ENCODE measurements at places on chromosomes 12 and 14.

GRCh38 chr14:68680541-68681051, 112.3 kb downstream of the ZFP36L1 start:
- DNase-seq = no peak

DNA sequence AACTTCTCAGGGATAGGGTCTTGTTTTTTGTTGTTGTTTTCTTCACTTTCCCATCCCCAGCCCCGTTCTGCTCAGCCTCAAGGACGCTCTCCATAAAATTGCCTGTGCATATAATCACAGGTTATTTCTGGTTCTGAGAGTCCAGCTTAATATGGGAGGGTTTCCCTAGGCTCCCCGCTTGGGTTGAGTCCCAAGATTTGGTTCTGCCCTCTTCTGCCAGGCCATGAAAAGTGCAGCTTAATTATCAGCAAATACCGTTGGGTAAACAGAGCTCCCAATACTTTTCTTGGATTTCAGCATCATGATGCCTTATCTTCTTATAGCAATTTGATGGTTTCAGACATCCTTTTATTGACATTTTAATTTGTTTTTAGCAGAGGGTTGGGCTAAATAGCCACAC, 75.6 kb downstream of the GRIN2B start:
- DNase-seq = no peak

- no peak for DNase-seq
Measured at GRCh38 chr14:82134411-82134810, 600.8 kb upstream of the SEL1L start.

- no peak for DNase-seq
Measured at GRCh38 chr12:49982246-49983087, 9.7 kb downstream of the AQP6 start.

DNA sequence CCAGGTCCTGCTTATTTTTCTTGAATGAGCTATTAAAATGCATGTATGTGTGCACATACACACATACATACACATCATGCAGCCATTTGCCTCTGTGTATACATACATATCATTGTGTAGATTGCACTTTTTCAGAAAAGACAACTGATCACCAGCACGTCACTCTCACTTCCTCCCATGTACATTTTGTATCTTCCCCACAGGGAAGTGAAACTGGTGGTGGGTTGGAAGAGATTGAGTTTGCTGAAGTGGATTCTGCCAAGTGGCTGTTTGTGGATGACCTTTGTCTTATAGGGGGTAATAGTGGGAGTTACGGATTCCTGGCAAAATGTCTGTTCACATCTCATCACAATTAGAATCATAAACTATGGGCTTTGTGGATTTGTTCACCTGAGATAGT, 448.6 kb downstream of the RAD51B start:
- DNase-seq = no peak

DNA sequence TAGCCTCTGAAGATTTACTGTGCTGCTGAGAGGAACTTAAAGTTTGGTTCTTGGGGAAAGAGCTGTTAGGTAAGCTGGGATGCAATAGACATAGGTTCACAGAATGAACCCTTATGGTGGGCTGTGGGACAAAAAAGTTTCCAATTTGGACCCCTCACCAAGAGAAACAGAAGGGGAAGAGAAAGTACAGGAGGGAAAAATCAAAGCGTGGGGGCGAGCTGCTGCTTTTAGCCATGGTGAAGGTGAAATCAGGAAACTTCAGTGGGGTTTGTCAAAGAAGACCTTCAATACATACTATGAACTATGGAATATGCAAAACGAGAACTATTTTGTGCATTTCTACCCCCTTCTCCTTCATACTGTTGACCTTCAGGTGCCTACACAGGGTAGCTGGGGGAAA, 10.6 kb upstream of the NINJ2 start:
- DNase-seq = no peak

GRCh38 chr12:116539361-116539771, 19.8 kb upstream of the MAP1LC3B2 start:
- no peak for DNase-seq

- DNase-seq = no peak
Measured at GRCh38 chr12:122849352-122850047, 14.2 kb downstream of the HIP1R start.

- DNase-seq = no peak
Measured at GRCh38 chr12:29025937-29026336, 123.1 kb upstream of the FAR2 start.

GRCh38 chr14:59161561-59162175, 26.8 kb upstream of the DAAM1 start:
- DNase-seq = peak; percentile 22

DNA sequence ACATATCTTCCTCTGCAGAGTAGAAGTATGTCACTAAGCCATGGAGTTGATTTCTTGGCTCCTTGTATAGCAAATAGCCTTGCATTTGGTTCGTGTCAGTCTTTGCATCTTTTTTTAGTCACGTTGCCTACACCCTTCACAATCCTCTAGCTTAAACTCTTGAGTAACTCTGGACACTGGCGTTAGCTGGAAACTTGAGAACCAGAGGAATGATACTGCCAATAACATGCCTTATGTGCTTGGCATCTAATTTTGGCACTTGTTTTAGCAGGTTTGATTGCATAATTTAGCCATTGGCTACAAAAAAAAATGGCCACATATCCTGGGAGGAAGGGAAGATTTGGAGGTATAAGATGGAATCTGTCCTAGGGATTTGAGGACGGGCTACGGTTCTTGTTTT, 136.2 kb downstream of the ETV6 start:
- DNase-seq = no peak

- DNase-seq = no peak
Measured at GRCh38 chr12:58647495-58647894, 272.8 kb downstream of the LRIG3 start.

- no peak for DNase-seq
Measured at GRCh38 chr12:109538191-109538863, 35.0 kb downstream of the MMAB start.

- peak; percentile 49 for DNase-seq
Measured at GRCh38 chr14:88614218-88614907, 51.5 kb downstream of the ZC3H14 start.
